Activated CD4-positive, CD25-positive, alpha-beta regulatory T cell (primary cell): ENCODE measurements at places on chromosomes 5 and 9.

DNA sequence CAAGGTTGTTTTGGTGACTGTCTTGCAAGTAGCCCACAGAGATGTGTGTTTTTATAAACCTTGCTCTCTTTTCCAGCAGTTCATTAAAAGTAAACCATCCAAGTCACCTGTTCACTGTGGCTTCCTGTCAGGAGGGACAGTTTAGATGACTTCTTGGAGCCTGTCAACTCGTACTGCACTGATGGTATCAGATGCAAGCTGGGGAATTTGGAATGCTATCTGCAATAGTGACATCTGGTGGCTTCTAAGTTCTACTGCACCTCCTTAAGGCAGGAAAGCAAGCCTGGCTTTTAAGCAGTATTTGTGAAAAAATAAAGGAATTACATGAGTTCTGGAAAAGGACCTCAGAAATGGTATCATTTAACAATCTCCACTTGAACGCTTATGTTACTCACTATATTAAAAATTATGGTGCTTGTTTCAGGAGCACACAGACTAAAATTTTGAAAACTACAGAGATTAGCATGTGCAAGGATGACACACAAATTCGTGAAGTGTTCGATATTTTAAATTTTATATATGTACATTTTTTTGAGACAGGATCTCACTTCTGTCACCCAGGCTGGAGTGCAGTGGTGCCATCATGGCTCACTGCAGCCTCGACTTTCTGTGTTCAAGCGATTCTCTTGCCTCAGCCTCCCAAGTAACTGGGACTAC is 164.0 kb downstream of the TTC39B start:
- DNase-seq: no peak

DNA sequence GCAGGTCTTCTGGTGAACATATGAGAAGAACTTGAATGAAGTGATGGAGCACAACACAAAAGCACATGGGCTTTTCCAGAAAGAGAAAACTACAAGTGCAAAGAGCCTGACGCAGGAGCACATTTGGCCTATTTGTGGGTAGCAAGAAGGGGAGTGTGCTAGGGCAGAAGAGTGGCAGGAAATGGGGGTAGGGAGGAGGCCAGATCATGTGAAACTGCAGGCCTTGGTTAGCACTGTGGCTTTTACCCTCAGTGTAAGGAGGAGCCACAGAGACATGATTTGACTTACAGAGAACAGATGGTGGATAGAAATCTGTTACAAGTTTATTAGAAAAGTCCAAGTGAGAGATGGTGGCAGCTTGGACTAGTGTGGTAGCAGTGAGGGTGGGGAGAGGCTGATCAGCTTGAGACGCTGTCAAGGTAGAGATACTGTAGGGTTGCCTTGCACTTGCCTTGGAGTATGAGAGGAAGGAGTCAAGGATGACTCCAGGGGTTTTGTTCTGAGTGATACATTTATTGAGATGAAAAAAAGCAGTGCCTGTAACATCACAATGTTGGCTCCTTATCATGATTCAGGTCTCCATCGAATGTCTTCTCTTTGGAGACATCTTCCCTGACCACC is 126.7 kb downstream of the PPP2R2B start:
- peak; percentile 20 for DNase-seq

DNA sequence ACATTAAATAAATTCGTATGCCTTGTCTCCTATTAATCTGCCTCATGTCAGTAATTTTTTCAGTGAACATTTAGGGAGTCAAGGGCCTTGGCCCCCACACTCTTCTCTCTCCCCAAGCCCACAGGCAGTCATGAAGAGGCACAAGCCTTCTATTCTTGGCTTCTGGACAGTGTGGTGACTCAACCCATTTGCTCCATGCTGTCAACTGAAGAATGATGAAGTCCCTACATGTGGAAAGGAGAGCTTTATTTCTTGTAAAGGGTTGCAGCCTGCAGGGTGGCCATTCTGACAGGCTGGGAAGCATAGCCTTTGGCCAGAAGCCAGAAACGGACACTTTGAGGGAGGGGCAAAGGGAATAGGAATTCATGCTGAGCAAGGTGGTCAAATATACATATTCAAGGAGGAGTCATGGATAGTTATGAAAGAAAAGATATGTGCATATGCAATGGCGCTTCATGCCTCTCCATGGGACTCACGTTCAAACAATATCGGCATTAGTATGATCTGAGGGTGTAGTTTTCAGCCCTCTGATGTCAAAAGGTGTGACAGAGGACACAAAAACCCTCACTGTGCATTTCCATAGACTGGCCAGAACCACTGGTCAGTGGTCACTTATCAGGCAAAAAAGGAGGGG is 31.3 kb downstream of the ANKRA2 start:
- DNase-seq: no peak

- DNase-seq: no peak
Observed at GRCh38 chr5:59095480-59095879, 512.6 kb downstream of the RAB3C start.

DNA sequence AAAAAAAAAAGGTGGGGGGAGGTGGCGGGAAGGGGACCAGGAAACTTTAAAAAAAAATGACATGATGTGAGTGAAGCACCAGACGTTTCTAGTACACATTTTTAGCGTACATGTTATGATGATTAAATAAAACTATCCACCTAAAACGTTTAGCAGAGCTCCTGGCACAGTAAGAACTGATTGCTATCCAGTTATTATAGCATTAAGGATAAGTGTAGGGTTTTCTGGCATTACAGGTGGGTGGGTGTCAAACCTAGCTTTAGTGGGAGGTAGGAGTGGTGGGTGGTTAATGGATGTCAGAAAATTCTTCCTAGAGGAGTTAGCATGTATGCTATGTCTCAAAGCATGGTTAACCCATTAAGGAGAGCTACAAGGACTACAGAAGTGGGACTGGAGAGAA is 2329.5 kb downstream of the MAT2B start:
- DNase-seq: no peak

- DNase-seq: no peak
Observed at GRCh38 chr9:126605792-126606482, 7.8 kb upstream of the LMX1B start.

DNA sequence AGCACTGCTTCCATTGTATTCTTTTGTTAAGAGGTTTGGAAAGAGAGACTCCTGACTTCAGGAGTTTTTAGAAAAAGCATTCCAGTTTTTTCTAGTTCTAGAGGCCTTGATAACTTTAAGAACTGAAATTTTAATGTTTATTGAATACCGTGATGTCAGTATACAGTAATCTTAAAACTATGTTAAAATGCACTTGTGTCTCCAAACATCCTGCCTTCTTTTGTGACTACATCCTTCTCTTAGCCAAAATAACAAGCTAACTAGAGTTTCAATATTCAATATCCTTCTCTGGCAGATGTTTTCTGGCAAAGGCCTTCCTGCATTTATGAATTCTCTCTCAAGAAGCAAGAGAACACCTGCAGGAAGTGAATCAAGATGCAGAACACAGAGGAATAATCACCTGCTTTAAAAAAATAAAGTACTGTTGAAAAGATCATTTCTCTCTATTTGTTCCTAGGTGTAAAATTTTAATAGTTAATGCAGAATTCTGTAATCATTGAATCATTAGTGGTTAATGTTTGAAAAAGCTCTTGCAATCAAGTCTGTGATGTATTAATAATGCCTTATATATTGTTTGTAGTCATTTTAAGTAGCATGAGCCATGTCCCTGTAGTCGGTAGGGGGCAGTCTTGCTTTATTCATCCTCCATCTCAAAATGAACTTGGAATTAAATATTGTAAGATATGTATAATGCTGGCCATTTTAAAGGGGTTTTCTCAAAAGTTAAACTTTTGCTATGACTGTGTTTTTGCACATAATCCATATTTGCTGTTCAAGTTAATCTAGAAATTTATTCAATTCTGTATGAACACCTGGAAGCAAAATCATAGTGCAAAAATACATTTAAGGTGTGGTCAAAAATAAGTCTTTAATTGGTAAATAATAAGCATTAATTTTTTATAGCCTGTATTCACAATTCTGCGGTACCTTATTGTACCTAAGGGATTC is 43.1 kb downstream of the NDFIP1 start:
- DNase-seq: peak; percentile 3

DNA sequence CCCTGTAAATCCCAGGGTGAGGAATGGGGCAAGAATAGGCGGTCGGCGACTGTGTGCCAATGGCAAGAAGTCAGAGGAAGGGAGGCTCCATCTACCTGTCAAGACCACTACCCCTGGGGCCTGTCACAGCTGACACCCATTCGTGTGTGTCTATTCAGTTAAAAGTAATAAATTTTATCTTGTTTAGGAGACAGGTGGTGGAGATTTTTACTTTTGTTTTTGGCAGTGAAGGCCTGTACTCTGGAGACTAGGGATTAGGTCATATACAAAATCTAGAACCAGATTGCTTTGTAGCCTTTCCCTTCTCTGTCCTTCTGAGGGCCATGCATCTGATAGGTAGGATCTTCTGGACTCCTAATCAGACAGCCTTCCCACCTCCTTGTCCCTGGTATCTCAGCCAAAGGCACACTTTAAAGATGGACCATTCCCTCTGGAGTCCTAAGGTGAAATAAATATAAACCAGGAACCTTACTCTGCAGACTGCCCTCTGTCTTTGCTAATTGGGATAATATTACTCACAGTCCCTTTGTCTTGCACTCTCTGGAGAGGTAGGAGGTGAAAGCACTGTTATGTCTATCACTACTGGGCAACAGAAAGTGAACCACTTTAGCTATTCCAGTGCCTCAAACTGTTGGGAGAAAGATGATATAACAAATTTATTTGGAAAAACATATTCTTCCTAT is 213.2 kb upstream of the ACTBL2 start:
- DNase-seq: no peak

DNA sequence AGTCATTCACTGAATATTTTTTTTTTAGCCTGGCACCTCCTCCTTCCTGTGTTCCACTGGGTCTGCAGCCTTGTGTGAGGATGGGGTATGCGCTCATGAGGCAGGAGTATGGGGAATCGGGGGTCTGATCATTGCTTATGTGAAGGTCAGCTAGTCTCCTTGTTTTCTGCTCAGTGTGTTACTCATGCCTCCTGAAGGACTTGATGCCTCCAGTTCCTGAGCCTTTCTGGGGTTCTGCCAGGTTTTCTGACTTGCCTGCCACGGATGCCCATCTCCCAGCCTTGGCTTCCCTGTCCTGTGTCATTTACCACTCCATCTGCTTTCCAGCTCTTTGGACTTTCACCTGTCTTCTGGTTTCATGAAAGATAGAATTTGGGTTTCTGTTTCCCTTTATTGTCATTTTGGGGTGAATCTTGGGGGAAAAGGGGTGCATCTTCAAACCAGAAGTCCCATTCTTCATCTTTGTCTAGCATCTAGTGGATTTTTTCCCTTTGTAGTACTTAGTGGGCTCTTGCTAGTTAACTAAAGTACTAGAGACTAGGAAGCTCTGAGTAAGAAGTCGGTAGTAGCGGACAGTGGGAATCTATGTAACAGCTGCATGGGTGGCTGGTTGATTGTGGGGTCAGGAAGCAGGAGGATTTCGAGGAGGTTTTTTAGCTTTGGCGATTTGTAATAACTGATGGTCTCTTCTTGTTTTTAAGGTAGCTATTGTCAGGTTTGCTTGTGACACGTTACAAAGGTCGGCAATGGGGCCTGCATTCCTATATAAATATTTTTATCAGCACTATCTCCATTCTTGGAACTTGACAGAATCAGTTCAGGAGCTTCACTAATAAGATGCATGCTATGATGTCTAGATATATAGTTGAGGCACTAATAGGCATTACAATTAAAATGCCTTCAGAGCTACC is 8.2 kb downstream of the OTULIN start:
- DNase-seq: no peak

- no peak for DNase-seq
Observed at GRCh38 chr9:76531231-76531780, 72.3 kb downstream of the GCNT1 start.

- DNase-seq: no peak
Observed at GRCh38 chr5:156259618-156260017, 67.3 kb upstream of the SGCD start.

GRCh38 chr9:99718631-99719030 is 103.1 kb upstream of the NR4A3 start:
- no peak for DNase-seq

DNA sequence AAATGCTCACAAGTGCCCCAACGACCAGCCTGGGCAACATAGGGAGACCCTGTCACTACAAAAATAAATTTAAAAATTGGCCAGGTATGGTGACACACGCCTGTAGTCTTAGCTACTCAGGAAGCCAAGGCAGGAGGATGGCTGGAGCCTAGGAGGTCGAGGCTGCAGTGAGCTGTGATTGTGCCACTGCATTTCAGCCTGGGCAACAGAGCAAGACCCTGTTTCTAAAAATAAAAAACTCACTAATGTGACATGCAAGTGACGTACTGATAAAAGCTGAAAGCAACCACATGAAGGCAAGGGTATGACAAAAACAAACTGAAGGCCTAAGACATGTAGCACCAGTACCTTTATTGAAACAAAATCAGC is 81.1 kb downstream of the TLE1 start:
- DNase-seq: no peak

DNA sequence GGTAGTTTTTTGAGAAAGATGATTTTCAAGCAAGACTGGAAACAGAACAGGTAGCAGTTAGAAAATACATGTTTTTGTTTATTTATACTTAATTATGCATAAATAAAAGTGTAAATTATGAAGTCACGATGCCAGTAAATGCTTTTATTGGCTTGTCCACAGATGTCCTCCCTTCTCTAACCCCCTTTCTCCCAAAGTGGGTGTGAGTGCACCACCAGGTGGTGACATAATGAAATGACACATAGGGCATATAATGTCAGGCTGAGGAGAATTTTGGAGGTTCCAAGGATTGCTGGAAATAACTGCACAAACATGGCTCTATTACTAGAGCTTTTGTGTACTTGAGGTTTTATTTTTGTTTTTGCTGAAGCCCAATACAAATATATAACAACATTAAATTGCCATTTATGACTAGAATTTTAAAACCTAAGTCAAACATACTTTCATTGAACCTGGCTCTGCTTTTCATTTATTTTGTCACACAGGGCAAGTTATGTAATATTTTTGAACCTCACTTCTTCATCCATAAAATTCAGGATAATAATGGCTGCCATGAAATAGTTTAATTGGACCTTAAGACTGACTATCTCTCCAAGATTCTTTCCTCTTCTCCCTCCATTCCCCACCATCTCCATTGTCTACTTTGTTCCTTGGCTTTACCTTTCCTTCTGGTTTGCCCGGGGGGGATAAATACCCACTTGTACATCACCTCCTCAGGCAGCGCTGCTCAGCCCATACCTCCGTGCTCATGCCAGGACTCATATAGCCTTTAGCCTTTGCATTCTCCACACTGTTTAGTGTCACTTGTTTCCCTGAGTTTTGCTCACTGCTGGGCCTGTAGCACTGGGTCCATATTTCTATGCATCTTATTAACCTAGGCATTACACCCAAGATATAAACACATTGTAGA is 168.8 kb downstream of the PDE4D start:
- DNase-seq: no peak

GRCh38 chr9:78438211-78438610 is 141.3 kb downstream of the PSAT1 start:
- no peak for DNase-seq

- DNase-seq: no peak
Observed at GRCh38 chr9:14993901-14994554, 83.8 kb upstream of the FREM1 start.

DNA sequence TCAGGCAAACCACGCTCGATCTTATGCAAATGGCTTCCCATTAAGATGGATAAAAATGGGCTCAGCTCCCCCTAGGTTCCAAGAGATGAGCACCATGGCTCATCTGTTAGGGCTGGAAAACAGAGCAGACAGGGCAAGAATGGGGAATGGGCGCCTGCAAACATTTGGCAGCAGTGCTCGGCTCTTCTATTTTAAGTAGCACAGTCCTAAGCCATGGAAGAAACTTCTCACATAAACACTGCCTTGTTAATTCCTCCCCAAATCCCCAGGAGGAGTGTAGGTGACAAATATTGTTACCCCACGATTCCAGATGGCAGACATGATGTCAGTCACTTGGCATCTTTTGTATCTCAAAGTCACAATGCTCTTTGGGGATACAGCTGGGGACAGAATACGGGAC is 221.8 kb downstream of the ICE1 start:
- no peak for DNase-seq
